ENCODE measurements at places on chromosomes 7 and 10.

DNA sequence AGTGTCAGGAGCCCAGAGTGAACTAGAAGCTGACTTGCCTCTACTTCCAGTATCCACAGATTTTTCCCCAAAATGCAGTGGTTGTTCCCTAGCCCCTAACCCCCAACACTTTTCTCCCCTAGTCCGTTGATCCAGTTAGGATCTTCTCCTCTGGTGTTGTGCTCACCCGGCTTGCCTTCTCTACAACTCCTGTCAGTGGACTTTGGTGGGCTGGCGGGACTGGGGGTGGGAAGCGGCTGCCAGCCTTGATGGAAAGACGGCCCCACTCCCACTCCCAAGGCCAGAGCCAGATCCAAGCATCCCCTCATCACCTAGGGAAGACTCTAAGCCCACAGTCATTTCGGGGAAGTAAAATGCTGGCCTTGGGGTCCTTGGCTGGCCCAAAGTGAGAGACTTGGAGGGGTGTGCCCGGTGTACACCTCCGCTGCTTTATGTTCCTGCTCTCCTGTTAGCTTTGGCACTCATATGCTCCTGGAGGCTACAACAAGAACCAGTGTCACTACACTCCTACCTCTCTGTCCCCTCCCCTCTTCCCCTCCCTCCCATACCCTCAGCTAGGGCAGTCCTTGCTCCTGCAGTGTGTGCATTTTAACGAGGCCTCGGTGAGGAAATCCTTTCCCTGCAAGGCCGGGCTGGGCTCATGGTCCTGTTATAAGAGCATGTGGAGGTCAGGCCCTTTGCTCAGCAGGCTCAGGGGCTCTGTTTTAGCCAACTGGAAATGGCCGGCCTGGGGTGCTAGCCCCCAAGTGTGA is 930 bp upstream of the HOXA10 start:
- DNase-seq = peak; percentile 90

GRCh38 chr10:110416776-110417711 is 80.7 kb upstream of the DUSP5 start:
- peak; percentile 66 for DNase-seq

DNA sequence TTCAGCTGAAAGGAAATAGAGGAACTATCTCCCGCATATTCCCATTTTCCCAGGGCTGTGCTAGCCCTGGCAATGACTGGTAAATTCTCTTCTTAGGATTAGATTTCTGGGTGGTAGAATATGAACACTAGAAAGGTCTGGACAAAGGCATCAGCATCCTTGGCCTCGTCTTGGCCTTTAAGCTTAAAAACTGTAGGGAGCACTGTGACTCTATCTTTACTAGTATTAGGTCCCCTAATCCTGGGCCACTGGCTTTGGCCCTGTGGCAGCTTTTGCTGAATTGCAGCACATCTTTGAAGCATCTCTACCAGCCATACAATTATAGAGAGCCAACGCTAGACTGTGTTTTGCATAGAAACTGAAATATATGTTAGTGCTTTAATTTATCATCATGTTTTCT is 41.5 kb upstream of the EBLN1 start:
- DNase-seq = no peak

GRCh38 chr10:37535459-37536246 is 321.8 kb downstream of the ZNF248 start:
- DNase-seq = peak; percentile 1

DNA sequence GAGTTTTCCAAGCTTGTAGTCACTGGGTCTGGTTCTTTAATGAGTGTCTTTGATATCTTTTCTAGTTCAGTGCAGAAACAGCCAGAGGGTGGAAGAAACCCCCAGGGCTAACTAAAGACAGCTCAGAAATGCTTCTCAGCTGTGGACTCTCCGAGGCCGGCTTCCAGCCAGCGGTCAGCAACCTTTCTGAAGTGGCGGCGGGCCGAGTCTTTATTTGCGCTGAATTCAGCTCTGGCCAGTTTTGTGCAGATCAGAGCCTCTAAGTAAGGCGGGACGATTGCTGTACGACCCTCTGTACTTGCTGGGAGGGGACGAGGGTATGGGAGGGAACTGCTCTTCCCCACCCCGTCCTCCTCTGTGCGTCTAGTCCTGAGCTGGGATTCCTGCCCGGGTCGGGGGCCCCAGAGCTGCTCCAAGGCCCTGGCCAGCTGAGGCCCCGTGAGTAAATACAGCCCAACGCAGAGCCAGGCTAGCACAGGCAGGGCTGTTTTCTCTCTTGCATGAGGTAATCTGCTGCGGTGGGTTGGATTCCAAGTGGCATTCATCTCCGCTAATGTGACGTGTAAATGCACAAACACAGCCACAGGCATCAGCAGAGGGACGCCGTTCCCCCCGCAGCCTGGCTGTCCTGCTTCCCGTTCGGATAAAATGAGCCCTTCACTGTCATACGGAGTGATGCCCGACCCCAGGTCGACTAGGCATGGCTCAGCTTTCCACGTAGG is 159.8 kb downstream of the PIP4K2A start:
- DNase-seq = no peak

- DNase-seq = no peak
Measured at GRCh38 chr7:51256916-51257315, 59.7 kb downstream of the COBL start.

DNA sequence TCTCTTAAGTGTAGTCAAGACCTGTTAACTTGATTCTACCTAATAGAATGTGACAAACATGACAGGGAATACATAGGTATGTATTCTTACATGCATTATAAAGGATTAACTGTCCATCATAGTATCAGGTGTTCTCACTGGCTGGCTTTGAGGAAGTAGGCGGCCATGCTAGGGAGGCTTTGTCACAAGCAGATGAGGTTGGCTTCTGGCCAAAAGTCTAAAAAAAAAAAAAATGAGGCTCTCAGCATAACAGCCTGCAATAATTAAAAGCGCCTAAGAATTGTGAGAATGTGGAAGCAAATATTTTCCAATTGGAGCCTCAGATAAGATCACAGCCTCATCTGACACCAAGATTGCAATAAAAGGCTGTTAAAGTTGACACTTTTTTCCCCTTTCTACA is 1256.8 kb upstream of the SORCS1 start:
- no peak for DNase-seq

DNA sequence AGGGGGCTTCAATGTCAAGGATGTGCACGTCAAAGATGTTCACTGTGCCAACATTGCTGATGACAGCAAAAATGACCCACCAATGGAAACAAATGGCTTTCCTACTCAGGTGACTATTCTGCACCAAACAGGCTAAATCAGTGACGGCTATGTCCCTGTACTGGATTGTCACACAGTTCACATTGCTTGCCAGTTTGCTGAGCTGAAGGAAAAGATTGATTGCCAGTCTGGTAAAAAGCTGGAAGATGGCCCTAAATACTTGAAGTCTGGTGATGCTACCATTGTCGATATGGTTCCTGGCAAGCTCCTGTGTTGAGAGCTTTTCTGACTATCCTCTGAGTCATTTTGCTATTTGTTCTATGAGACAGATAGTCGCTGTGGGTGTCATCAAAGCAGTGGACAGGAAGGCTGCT is 202.2 kb upstream of the ETV1 start:
- no peak for DNase-seq

- DNase-seq = no peak
Measured at GRCh38 chr7:18144166-18144565, 116.5 kb upstream of the PRPS1L1 start.

GRCh38 chr7:130490311-130490791 is 1.5 kb upstream of the MEST start:
- DNase-seq = no peak

DNA sequence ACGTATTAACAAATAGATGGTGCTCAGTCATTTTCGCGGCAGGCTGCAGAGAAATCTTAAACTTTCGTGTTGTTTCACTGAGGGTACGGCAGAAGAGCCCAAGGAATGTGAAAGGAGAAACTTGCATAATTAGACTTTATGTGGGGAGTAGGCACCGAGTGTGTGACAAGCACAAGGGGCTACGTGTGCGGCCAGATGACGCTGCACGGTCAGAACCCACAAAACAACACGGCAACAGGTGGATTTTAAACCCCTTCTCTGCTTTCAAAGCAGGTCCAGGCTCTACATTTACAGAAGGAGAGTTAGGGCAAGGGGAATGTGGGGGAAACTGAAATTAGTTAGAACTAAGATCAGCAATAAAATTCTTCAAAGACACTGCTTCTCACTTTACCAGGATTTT is 392 bp upstream of the UCN3 start:
- DNase-seq = no peak

DNA sequence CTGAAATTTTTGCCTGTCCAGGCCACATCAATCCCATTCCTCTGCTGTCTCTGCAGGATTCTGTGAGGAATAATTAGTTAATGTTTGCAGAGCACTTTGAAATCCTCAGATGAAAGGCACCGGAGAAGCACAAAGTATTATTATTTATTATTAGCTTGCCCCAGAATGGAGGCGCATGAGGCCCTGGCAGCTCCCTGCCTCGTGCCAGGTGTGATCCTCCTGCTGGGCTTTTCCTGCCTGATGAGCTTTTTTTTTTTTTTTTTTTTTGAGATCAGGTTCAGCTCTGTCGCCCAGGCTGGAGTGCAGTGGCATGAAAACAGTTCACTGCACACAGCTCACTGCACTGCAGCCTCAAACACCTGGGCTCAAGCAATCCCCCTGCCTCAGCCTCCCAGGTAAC is 65.2 kb downstream of the TCF7L2 start:
- DNase-seq = no peak

DNA sequence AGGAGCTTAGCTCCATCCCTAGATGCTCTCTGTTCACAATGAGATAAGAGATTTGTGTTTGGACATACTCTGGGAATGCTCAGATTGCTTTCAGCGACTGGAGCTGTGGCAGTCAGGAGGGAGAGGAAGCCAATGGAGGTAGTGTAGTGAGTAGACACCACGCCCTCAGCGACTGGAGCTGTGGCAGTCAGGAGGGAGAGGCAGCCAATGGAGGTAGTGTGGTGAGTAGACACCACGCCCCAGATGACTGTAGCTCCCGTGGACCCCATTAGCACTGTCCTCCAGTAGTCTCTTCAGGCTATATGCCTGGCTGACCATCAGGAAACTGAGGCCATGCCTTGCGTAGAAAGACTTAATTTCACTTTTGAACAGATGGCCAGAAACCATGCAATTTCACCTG is 1033.8 kb downstream of the NRG3 start:
- no peak for DNase-seq
